DND-41 (cell line): ENCODE measurements at places on chromosomes 6 and 20.

DNA sequence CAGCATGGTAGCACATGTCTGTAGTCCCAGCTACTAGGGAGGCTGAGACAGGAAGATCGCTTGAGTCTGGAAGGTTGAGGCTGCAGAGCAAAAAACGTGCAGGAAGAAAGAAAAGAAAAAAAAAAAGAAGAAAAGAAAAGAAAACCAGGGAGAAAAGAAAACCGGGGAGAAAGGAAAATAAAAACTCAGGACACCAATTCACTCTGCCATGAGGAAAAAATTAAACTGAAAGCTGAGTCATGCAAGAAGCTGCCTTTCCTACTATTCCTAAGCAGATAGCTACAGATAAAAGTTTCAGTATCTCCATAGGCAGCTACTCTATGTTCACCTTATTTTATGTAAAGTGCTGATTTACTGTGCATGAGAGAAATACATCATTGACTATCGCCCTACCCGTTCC lies 10.5 kb downstream of the PTGIS start:
- DNase-seq = no peak

GRCh38 chr6:136719280-136720044 lies 72.8 kb downstream of the MAP3K5 start:
- no peak for DNase-seq

DNA sequence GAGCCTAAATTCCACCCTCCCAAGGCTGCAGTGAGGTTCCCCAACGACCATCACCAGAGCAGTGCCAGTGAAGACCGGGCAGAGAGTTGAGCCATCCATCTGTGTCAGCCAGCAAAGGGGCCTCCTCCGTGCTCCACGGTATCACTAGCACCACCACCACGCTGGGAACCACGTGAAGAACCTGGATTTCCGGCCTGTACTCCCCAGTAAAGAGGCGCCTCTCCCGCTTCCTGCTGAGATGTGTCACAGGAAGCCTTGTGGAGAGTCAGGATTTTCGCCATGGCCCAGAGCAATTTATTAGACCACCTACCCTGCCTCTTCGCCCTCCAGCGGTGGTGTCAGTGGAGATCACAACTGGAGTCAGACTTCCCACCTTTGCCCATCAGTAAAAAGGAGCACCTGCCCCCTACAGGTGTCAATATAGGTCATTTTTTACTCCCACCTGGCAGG lies 28.8 kb downstream of the CPXM1 start:
- DNase-seq = no peak

- DNase-seq = no peak
Measured at GRCh38 chr6:167140589-167141474, 16.9 kb downstream of the GPR31 start.

DNA sequence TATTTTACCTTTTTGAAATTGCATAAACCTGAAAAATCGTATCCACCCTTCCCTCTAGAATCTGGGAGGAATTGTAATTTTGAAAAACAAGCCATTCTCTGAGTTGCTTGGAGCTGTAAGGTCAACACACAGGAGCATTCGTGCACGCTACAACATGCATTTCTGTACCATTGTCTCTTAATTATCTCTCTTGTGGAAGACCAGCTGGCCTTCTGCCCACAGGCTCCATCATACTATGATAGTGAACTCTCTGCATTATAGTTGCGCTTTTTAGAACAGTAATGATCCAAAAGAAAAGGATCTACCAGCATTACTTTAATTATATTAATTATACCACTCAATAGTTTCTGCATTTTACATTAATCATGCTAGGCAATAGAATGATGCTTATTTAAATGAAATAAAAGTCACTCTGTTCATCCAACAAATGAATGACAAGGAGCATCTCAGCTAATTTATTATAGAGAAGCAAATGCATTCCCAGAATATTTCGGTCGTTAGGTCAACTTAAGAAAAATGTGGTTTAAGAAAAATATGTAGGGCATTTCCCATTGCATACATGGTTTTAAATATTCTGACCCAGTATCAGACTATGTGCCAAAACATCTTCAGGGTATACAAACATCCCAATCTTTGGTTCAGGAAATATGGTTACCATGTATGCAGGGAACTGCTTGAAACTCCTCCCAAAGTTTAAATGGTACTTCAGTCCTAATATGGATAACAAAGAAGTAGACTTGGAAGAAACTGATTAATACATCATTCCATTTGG lies 263.5 kb downstream of the TFAP2A start:
- DNase-seq = no peak

DNA sequence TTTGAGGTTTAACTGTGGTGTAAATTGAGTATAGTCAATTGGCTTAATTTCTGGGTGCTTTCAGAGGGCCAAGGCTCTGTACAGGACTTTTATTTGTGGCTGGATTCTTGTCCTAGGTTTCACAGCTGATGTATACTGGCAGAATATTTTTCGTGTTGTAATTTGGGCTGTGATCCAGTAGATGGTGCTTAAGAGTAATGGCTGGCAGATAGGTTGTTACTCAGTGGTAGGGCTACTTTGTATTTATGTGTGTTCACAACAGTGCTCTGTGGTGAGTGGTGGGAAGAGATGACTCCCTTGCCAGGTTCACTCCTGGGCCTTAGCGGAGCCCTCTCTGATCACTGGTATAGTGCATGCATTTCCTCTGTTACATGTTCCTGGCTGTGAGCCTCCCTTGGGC lies 34.5 kb upstream of the FERMT1 start:
- DNase-seq = no peak

- no peak for DNase-seq
Measured at GRCh38 chr6:36793296-36793912, 45.8 kb downstream of the CPNE5 start.

- DNase-seq = no peak
Measured at GRCh38 chr6:41579088-41579610, 33.0 kb downstream of the FOXP4 start.

DNA sequence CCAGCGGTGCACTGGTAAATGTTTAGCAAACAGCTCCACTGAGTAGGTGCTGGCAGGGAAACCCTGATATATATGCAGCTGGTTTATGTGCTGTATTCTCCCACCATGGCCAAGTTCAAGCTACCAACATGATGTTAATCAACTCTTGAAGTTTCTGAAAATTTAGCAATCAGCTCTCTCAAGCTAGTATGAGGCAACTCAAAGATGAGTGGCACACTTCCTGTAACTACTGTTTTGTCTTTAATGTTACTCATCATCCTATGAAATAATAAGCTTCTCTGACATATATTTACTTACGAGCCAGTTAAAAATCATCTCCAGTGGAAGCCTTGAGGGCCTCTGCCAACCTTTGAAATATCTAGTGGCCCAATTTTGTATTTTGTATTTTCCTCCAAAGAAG lies 54.7 kb downstream of the TRMT6 start:
- no peak for DNase-seq

DNA sequence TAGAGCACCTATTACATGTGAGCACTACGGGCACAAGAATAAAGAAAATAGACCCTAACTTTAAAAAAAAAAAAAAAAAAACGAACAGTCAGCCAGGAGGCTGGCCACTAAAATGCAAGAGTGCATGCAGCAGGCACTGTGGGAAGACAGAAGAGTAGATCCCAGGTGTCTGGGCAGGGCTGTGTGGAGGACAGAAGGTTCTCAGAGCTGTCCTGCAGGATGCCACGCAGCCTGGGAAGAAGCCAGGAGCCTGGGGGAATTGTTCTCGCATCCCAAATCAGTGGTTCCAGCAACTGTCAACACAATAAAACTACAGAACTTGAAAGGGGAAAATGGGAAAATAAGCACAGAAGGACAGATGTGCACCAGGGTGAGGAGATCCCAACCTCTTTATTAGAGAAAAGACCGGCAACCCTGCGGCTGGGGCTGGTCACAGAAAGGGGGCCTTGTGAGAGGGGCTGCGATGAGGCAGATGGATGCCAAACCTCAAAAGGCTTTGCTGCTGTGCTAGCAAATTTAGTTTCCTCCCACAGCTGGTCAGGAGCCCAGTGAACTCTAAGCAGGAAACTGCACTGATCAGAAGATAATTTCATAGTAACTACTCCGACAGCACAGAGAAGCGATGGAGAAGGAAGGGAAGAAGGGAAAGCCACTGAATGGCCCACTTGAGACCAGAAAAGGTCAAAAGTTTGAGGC lies 30.9 kb downstream of the MAP3K5 start:
- peak; percentile 40 for DNase-seq

DNA sequence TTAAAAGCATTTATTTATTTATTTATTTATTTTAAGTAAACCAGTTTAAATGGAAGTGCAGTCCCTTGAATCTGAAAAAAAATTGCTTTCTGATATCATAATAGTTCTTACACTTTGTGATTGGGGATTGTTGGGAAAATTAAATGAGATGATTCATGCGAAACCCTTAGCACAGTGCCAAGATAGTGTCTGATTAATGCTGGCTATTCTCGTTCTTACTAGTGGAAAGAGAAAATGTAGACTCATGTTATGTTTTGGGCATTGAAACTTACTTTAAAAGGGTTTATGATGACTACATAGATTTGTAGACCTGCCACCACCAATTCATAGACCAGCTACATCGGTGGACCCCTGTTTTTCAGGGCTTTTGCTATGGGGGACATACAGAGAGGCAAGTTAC lies 229.2 kb upstream of the ZFP64 start:
- DNase-seq = no peak

DNA sequence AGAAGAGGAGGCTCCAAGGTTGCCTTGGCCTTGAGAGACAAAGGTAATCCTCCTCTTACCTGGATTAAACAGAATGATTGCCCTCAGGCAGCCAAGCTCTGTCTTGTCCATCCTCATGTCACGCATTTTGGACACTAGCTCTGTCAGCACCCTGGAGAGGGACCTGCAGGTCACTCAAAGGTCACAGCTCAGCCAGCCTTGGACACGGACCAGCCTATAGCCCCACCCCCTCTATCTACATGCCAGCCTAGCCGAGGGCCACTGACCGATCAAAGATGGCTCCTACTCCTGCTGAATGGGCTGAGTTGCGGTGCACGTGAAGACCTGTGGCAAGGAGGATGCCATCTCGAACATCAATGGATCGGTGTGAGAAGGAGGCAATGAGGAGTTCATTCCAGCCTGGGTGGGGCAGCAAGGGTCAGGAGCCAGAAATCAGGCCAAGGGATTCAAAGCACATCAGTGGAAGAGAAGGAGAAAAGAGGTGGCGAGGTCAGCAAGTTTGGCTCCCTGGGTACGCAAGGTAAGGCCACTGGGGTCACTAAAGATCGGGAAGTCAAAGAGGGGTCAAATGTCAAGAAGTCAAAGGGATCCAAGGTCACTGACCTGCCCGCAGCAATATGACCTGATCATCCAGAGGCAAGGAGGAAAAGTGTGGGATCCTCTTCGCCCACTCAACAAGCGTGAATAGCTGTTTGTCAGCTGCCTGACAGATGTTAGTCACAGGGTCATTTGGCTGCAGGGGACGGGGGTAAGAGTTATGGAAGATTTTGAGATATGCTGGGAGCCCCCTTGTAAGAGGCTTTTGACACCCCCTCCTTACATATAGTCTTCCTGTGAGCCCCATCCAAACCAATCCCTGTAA lies 3.3 kb upstream of the COL11A2 start:
- no peak for DNase-seq

GRCh38 chr6:17276766-17277165 lies 4.4 kb upstream of the RBM24 start:
- DNase-seq = no peak

DNA sequence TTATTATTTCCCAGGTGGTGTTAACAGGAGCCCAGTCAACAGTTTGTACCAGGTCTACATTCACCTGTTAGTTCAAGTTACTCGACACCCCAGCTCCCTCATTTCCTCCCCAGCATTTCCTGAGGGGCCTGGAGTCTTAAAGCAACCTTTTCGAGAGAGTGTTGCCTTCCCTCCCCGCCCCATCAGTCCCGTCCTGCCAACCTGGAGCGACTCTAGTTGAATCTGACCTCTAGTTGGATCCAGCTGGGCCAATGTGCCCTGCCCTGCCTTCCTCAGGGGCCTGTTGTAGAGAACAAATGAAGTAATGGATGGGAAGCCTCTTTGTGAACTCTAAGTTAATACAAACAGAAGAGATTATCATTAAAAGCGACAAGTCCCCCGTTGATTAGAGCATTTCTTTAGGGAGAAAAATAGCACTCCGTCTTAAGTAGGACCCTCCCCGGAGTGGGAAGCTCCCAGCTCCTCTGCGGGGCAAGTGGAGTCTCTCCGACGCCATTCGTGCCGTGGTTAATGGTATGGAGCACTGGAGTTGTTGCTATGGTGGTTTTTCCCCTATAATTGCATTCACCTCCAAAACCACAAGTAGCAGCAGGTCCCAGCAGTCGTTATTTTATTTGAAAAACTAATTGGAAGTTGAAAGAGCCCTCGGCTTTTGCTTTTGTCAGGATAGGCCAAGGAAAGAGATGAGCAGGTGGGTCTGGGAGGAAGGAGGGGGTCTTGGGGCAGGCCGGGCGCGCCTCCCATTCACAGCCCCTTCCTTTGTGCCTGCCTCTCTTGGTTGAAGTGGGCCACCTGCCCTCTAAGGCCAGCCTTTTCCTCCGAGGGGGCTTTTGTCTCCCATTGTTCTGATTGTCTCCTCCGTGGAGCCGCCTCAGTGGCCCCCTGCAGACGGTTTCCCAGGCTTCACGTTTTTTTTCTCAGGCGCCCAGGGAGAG lies 16.1 kb downstream of the GHRH start:
- no peak for DNase-seq
